Activated CD8-positive, alpha-beta T cell treated with anti-CD3 and anti-CD28 coated beads for 36 hours (primary cell): ENCODE measurements at places on chromosomes 5 and 9.
A peak's percentile ranks its signal among the peaks of the same experiment; 100 is the strongest.

DNA sequence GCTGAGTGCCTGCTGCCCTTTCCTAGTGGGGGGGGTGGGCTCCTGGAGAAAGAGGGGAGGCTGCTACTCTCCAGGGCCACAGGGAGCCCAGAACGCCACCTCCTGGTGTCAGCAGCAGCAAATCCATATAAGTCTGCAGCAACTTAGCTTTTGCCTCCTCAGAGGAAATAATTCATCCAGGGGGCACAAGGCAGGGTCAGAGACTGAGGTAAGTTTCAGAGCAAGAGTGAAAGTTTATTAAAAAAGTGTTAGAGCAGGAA, 4.0 kb upstream of the CLPTM1L start:
- no peak for DNase-seq

DNA sequence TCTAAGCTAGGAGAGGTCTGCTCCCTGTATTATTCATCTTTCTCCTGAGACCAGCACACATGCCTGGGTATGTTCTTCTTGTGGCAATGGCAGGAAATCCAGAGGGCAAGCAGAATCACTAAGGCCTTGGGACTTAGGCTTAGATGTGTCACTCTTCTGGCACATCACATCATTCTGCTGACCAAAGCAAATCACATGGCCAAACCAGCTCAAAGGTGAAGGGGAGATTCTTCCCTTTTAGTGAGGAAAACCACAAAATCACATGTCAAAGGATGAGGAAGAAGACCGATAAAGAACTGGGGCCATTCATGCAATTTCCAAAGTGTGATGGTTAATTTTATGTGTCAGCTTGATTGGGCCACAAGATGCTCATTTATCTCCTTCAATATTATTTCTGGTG, 5.7 kb upstream of the AGGF1 start:
- no peak for DNase-seq

GRCh38 chr9:97567182-97567893, 65.8 kb downstream of the TSTD2 start:
- no peak for DNase-seq

- peak; percentile 1 for DNase-seq
Measured at GRCh38 chr5:53730943-53731342, 170.5 kb downstream of the NDUFS4 start.

DNA sequence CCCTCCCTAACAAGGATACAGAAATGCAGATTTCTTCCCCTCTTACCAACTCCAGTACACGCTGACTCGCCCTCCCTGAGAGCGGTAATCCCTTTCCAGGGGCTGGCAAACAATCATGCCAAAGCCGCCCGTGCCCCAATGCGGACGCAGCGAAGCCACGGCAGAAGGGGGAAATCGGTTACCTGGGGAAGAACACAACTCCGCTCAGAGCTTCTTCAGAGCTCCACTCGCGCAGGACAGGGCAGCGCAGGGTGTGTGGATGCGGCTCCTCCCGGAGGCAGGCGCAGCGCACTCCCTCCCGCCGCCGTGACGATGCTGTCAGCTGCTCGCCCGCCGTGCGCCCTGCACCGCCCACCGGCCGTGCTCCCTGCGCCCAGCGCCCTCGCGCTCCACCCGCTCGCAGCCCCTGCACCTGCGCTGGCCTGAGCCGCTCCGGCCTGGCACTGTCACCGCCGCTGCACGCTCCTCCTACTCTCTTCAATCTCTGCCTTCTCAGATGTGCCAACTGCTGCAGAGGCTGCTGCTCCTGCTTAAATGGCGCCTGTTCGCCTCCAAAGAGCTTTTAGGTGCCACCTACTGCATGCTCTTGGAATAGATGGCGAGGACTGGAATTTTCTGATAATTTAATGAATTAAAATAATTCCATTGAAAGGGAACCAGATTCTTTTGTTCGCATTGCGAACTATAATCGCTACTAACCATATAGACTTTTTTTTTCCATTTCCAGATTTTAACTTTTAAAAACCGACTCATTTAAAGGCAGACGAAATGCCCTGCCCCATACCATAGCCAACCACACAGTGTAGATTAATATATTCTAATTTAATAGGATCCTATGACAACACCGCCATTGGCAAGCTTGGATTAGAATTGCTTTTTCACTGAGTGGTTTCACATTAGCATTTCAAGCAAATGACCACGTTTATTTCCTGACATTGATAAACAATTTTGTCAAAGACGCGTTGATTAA, at the start of gene DIRAS2:
DIRAS2 (minus strand) TSS at position 255 of the 970 bp plus-strand sequence. CDS start 28,997 bp downstream, outside the sequence.
- DNase-seq, result peak; percentile 35

DNA sequence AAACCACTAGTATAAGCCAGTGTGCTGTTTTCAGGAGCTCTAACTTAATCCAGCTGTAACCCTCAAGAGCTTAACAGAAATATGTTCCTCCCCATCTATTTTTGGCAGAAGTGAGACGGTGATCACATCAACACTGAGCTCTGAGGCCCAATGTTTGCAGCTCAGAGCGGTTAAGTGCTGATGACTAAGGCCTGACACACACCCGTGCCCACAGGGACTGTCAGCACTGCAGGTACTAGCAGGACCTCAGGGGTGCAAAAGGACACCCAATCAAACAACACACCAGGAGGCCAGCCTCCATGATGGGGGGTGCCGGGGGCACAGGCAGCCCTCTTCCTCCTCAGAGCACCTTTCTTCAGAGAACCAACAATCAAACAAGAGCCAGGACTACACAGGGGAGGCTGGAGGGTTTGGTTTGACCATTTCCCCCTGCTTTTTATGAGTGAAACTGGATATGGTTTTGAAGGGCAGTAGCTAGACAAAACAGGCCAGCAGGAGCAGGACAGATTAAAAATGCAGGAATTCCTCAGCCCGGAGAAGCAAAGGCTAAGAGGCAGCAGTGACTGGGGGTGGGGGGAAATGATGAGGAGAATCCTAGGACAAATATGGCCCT, 61.3 kb downstream of the RAPGEF1 start:
- DNase-seq, result peak; percentile 94

- no peak for DNase-seq
Measured at GRCh38 chr5:2272755-2273154, 390.0 kb upstream of the IRX4 start.

DNA sequence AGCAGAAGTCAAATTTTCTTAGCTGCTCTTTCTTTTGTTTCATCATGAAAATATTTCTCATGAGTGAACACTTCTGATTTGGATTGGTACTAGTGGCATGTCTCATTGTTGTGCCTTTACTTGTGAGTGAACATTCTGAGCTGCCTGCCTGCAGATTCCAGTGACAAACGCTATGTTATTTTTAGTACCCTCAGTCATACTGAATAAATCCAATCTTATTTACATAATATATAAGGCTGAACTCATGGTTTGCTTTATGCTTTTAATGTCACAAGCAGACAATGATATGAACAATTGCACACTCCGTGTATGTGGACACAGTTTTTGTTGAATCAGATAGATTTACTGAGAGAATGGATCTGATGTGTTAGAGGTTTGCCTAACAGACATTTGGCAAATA, 67.8 kb downstream of the ACTBL2 start:
- DNase-seq, result no peak

DNA sequence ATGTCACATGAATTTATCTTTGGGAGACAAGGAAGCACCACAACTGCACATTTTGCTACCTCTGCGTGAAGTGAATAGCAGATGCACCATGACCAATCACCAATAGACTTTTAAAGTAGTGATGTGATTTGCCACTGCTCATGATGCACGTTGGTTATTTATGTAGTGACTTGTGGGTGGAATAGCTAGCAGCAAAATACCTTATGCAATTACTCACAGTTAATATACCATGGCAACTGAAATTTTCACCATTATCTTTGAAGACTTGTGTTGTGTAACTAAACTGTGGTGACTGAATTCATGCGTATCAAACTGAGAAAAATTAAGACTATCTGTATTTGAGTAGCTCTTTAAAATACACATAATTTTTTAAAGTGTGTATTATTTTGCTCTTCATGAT, 46.2 kb upstream of the TUSC1 start:
- no peak for DNase-seq

DNA sequence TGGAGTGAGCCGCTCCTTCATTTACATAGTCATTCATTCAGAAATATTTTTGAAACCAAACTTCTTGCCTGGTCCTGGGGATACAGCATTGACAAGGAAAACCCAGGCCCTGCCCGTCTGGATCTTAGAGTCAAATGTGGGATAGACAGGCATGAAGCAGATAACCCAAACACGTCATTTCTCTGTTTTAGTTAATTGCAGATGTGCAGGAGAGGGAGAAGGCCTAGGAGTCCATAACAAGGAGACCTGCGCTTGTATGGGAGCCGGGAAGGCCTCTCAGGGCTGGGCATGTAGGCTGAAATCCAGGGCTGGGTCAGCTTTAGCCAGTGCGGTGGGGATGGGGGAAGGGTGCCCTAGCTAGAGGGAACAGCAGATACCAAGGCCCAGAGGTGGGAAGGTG, 43.3 kb downstream of the PRRX2 start:
- DNase-seq, result no peak
